ENCODE measurements at places on chromosomes 1 and 21. TPM values are rescaled to one million over a fixed set of nuclear protein-coding genes. Genes with fewer than 3 reads are reported as not detected.

DNA sequence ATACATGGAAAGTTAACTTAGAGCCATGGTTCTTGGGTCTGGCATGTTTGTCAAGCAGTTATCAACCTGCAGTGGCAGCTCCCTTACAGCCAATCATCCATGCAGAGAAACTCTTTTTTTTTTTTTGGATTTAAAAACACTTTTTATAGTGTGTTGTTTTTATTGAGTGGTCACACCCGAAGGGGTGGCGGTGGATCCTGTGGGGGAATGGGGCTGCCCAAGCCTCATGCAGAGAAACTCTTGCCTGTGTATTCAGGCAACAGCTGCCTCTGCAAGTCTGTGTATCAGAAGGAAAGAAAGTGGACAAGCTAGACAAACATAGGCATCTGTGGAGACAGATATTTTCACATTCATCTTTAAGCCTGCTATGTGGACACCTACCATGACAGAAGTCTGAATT is 104.8 kb downstream of the GLUL start:
- no peaks in the 10 kb centered on the region for H3K27me3 ChIP-seq
- H3K36me3 ChIP-seq: no peaks in the 10 kb centered on the region
- H3K4me1 ChIP-seq: peaks cover 29% of the 10 kb centered on the region
- H3K4me3 ChIP-seq: no peak overlapping the region

DNA sequence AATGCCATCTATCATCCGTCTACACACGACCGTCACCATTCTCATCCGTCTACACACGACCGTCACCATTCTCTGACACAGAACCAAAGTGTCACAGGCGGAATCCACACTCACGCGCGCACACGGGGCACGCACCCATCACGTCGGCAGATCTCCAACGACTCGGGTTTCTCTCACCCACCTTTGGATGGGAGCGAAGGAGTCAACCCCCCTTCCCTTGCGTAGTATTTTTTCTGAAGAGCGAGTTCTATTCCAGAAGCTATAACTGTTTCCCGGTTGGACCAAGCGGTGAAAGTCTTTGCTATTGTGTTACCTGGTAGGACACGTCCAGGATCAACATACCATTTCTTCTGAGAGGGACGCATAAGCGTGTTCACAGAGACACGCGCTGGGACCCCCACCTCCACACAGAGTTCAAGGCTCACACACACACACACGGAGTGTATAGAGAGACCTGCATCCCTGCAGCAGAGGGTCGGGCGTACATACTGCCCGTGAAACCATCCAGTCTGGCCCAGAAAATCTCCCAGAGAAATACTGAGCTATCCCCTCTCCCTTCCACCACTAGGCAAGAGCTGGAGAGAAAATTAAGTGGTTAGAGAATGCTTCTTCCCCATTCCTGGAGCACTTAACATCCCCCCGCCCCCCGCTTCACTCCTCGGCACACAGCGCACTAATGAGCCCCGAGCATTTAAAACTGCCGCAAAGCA is 741 bp downstream of the DUSP10 start:
- H3K4me1 ChIP-seq: peaks cover 57% of the 10 kb centered on the region
- peak; percentile 81 for DNase-seq
- peak overlapping the region; percentile 67 for H3K4me3 ChIP-seq
- H3K27me3 ChIP-seq: no peaks in the 10 kb centered on the region

GRCh38 chr1:184791550-184791900 is 36.9 kb upstream of the EDEM3 start:
- peak overlapping the region; percentile 61 for H3K27ac ChIP-seq
- H3K27me3 ChIP-seq: no peaks in the 10 kb centered on the region
- no peak overlapping the region for H3K4me3 ChIP-seq
- H3K4me1 ChIP-seq: peaks cover 20% of the 10 kb centered on the region

DNA sequence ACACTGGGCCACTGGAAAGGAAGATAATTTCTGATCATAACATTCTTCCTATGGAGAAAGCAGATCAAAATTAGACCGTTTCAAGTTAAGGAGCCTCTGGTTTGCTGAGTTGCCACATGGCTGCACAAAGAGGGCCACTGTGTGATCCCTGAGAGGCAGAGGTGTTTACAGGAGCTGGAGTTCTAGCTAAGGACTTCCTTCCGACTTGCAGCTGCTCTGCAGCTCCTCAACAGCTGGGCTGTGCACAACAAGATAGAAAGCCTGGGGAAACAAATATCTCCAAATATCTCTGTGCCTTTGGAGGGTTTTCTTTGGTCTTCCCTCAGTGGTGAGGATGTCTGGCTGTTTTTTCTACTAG is 26.8 kb downstream of the GADD45A start:
- DNase-seq: no peak
- peaks cover 66% of the 10 kb centered on the region for H3K4me1 ChIP-seq
- no peak overlapping the region for H3K4me3 ChIP-seq
- no peak overlapping the region for H3K27ac ChIP-seq
- H3K27me3 ChIP-seq: no peaks in the 10 kb centered on the region
- no peaks in the 10 kb centered on the region for H3K36me3 ChIP-seq

DNA sequence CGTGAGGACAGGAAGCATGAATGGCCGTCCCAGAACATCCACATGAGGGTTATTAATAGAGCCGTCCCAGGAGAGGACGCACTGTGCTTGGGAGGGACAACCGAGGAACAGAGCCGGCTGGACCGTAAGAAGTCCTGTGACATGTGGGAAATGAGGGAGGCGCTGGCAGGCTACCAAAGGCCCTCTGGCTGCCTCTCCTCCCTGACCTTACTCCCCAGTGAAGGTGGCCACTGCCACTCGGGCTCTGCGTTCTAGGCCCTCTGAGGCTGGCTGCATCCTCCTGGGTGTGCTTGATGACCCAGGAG is 15.5 kb upstream of the NPPB start:
- no peaks in the 10 kb centered on the region for H3K4me1 ChIP-seq
- H3K4me3 ChIP-seq: no peak overlapping the region
- H3K27me3 ChIP-seq: no peaks in the 10 kb centered on the region
- no peak overlapping the region for H3K27ac ChIP-seq

DNA sequence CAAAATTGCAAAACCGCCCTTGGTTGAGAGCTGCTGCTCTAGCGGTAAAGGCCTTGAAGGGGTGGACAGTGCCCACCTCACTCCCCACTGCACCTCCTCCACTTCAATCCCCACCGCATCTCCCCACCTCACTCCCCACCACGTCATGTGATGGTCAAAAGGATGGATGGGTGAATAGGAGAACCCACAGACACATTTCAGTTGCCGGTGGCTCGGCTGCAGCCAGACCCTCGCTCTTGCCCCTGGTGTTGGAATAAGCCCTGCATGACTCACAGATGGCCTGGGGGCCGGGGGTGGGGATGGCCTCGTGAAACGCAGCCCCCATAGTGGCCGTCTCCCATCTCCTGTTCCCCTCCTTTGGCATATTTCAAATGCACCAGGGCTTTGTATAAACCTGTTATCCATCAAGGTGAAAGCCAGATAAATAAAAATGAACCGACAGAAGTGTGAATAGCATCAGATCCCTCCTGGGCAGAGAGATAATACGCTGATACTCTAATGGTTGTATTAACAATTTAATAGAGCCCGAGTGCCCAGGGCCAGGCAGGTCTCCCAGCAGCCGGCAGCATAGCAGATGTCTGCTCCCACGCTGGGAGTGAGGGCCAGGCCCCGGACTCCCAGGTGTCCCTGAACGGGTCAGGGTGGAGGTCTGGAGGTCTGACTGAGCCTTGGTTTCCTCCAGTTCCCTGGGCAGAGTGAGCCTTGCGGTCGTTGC is 300.3 kb downstream of the NPHP4 start:
- H3K4me3 ChIP-seq: no peak overlapping the region
- DNase-seq: no peak
- no peaks in the 10 kb centered on the region for H3K4me1 ChIP-seq
- H3K27me3 ChIP-seq: peaks cover 6% of the 10 kb centered on the region
- no peak overlapping the region for H3K27ac ChIP-seq

DNA sequence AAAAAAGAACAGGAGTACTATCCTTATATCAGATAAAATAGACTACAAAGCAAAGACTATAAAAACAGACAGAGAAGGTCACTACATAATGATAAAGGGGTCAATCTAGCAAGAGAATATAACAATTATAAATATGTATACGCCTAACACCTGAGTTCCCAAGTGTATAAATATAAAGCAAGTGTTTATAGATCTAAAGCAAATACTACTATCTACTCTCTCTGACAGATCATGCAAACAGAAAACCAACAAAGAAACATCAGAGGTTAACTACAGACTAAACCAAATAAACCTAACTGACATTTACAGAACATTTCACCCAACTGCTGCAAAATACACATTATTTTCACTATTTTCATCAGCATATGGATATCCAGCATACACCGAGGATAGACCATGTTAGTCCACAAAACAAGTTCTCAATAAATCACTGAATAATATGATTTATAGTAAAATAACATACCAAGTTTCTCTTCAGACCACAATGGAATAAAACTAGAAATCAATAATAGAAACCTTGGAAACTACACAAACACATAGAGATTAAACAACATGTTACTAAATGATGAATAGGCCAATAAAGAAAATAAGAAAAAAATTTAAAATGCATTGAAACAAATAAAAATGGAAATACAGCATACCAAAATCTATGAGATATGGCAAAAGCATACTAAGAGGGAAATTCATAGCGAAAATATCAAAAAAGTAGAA is 22.7 kb downstream of the UCHL5 start:
- H3K4me1 ChIP-seq: no peaks in the 10 kb centered on the region
- H3K4me3 ChIP-seq: no peak overlapping the region
- no peaks in the 10 kb centered on the region for H3K27me3 ChIP-seq
- H3K36me3 ChIP-seq: no peaks in the 10 kb centered on the region

DNA sequence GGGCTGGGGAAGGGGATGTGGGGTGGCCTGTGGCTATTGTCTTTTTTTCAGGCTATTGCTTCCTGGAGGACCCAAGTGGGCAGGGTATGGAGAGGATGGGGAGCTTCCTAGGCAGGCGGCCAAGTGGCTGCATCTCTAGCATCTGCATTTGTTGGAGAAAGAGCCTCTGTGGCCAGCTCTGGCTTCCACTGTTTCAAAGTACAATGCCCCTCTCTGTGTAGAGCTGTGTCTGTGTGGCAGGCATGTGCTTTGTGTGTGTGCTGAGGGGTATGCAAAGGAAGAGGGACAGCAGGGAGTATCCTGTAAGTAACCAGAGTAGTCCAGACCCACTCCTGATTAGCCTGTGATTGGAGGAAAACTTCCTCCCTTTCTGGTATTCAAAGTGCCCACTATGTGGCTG is 40.6 kb downstream of the KCNA2 start:
- H3K4me1 ChIP-seq: no peaks in the 10 kb centered on the region
- DNase-seq: no peak
- no peak overlapping the region for H3K27ac ChIP-seq
- no peaks in the 10 kb centered on the region for H3K36me3 ChIP-seq
- peaks cover 8% of the 10 kb centered on the region for H3K27me3 ChIP-seq
- no peak overlapping the region for H3K4me3 ChIP-seq

DNA sequence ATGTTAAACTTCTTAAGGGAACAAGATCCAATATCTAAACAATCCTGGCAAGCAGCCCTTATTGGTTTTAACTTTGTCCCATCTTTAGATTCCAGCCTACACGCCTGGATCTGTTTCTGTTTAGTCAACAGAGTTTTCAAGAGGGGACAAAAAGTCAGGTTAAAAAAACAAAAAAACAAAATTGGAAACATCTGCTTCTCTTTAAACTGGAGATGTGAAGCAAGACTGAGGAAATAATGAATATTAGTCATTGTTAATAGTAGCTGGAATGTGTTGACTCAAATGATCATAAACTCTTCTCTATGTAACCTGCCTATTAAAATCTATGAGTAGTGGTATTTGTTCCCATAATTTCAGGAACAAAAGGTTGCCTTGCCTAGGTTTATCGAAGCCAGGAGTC is 55.0 kb downstream of the NID1 start:
- H3K27me3 ChIP-seq: no peaks in the 10 kb centered on the region
- H3K36me3 ChIP-seq: peaks cover 89% of the 10 kb centered on the region
- no peak for DNase-seq
- H3K27ac ChIP-seq: peak overlapping the region; percentile 86
- H3K4me3 ChIP-seq: no peak overlapping the region

DNA sequence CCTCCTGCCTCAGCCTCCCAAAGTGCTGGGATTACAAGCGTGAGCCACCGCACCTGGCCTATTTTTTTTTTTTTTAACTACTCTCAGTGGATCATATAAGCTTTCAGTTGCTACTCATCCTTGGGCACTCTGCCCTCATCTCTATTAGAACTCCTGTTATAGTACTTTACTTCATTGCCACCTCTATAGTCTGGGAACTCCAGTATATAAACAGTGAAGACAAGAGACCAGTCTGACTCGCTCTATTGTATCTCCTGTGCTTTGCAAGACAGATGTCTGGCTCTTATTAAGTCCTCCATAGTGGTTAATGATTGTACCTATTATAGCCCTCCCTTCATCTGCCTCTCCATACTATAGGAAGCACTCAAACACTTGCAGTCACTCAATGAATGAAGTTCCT is 15.1 kb downstream of the KHDRBS1 start:
- no peak for DNase-seq
- no peaks in the 10 kb centered on the region for H3K27me3 ChIP-seq
- peak overlapping the region; percentile 10 for H3K27ac ChIP-seq
- H3K4me1 ChIP-seq: peaks cover 96% of the 10 kb centered on the region

DNA sequence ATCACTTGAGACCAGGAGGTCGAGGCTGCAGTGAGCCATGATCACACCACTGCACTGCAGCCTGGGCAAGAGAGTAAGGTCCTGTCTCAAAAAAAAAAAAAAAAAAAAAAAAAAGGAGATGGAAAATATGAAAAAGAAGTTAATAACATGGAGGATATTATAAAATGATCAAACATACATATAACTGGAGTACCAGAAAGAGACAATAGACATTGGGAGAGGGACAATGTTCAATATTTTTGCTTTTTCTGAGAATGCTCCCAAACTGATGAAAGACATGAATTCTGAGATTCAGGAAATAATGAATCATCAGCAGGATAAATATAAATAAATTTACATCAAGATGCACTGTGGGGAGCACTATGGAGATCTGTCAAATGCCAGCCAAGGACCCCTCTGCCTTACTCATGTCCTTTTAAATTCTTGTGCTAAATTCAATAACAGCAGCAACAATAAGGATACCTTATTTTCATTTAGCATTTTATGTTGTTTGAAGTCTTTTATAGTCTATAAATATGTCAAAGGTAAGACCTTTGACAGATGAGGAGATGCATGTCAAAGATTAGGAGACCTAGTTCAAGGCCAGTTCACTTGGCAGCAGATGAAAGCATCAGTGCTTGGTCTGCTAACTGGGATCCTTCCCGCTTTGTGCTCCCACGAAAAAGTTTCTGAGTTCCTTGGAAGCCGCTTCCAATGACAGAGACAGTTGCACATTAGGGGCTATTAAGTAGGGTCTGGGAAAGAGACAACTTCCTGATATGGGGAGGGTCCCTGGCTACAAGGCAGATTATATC is 97.7 kb downstream of the TLR5 start:
- no peaks in the 10 kb centered on the region for H3K4me1 ChIP-seq
- no peak overlapping the region for H3K4me3 ChIP-seq
- no peaks in the 10 kb centered on the region for H3K36me3 ChIP-seq
- no peaks in the 10 kb centered on the region for H3K27me3 ChIP-seq
- no peak for DNase-seq
- H3K27ac ChIP-seq: no peak overlapping the region

RIMS3 gene
- 15.7 TPM for total RNA-seq

PROK1 gene
- total RNA-seq: not detected

LRRIQ3 gene
- 0.33 TPM for total RNA-seq

MYOM3 gene
- total RNA-seq: 2.5 TPM

DRAXIN gene
- not detected for total RNA-seq
